ENCODE measurements at places on chromosomes 1 and 21.
A peak's percentile ranks its signal among the peaks of the same experiment; 100 is the strongest.

GRCh38 chr21:32135401-32136363, 143.2 kb downstream of the MIS18A start:
- DNase-seq: no peak

- DNase-seq: no peak
These were observed 13.5 kb downstream of the KCNQ4 start for GRCh38 chr1:40796939-40797667.

- DNase-seq: no peak
These were observed 359.1 kb downstream of the BARHL2 start for GRCh38 chr1:90357995-90358394.

DNA sequence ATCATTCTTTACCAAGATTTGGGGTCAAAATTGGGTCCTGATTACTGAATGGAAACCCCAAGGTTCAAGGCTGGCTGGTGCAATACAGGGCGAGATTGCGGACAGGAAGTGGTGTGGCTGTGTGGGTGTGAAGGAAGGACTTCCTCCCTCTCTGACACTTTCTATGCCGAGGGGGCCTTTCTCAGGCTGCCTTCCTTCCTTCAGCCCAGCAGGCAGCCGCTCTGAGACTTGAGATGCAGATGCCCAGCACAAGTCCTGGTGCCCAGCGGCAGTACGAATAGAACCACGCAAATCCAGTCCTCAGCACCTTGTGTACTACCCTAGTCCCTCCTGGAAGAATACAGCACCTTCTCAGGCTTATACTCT, 16.3 kb downstream of the BATF3 start:
- peak; percentile 52 for DNase-seq

DNA sequence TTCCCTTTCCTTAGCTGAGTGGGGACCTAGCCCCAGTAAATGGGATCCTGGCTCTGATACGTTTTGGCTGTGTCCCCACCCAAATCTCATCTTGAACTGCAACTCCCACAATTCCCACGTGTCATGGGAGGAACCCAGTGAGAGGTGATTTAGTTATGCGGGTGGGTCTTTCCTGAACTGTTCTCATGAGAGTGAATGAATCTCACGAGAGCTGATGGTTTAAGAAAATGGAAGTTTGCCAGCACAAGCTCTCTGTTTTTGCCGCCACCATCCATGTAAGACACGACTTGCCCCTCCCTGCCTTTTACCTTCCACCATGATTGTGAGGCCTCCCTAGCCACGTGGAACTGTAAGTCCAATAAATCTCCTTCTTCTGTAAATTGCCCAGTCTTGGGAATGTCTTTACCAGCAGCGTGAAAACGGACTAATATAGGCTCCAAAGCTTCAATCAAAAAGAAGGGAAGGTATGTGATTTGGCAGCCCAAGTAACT, 29.9 kb upstream of the POU2F1 start:
- DNase-seq: no peak

DNA sequence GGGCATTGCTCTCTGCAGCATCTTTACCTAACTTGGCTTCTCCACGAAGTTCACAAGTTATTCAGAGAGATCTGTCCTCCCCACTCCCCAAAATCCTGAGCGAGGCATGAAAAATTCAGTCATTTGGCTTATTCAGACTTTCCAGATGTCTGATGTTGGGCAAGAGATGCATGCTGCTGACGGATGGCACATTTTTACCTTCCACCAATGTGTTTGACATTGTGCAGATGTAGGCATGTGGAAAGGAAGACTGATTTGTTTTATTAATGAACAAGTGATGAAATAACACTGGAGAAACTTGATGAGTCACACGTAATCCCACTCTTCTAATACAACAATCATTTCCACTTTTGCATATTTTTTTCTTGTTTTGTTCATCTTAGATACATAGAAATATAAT, 86.7 kb downstream of the C1orf94 start:
- no peak for DNase-seq

DNA sequence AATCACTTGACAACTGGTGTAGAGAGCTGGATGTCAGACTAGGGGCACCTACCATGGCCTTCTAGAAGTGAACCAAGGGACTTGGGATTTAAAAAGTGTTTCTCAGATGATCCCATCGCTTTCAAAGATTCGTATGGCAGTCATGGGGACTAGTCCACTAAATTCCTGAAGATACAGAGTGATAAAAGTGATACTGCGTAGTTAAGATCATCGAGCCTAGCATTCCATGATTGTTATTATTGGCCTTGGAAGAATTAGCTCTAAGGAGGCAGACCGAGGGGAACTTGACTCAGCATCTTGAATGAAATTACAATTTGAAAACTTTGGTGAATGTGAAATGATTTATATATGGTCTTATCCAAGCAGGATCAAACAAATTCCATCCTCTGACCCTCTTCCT, 1.3 kb upstream of the CHIA start:
- no peak for DNase-seq

DNA sequence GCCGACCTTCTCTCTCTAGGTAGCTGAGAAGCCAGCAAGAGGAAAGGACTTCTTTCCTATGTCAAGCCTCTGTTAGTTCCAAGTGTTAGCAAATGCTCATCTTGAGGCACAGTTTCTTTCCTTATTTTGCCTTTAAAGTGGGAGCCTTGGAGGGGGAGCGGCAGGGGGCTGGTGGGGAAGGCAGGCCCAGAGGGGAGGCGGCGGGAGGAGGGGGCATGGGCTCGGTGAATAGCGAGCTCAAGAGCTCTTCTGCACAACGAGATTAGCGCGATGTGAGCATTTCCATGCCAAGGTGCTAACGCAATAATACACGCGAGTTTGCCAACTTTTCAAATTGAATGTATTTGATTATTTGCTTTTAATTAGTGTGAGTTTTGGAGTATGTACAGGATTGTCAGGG, 372.6 kb downstream of the RPS6KC1 start:
- DNase-seq: no peak

- DNase-seq: no peak
These were observed 101.8 kb upstream of the LPGAT1 start for GRCh38 chr1:211932231-211932932.
